ENCODE measurements at places on chromosomes 4 and X.

GRCh38 chr4:8917868-8918783 is 46.5 kb upstream of the HMX1 start:
- peak; percentile 49 for DNase-seq

DNA sequence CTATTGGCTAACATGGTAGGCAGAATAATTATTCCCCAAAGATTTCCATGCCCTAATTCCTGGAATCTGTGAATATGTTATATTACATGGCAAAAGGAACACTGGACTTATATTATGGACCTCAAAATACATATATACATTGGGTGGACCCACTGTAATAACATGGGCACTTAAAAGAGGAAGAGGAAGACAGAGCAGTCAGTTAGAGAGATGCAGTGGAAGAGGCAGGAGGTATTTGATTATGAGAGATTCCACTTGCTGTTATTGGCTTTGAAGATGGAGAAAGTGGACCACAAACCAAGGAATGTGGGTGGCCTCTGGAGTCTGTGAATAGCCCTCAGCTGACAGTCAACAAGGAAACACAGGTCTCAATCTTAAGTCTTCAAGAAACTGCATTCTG is 14.0 kb upstream of the ART3 start:
- no peak for DNase-seq

DNA sequence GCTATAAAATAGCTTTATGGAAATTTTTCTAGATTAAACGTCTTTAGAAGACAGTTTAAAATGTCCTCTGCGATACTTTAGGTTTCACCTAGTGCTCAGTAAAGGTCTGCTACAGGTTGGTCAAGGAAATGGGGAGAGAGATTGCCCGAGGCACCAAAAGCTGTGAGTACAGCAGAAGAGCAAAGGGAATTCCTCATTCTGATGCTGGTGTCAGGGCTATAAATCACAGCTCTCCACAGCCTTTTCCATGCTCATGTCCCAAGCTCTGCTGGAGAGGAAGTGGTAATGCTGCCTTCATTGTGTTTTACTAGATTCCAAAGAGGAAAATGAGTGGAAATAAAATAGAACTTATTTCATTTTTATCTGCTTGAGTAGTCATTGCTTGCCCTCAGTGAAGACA is 2060.4 kb downstream of the ARAP2 start:
- DNase-seq, result no peak

DNA sequence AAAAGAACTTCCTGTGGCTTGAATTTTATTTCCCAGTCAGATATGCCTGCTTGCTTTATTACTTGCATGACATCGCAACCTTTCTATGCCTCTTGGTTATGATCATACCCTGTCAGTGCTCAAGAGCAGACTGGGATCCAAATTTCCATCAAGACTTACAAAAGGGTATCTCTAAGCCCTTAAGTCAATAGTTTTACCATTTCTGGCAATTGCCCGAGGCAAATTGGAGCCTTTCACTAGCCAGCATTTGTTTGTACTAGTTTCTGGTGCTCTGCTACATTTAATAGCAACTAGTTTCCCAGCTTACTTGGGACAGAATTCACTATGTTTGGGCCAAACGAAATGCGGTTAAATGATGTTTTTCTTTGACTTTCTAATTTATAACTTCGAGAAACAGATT is 73.2 kb upstream of the ITM2A start:
- DNase-seq, result no peak

- DNase-seq, result no peak
Observed at GRCh38 chr4:65287071-65287470, 383.2 kb downstream of the EPHA5 start.

GRCh38 chr4:150308824-150309472 is 230.7 kb downstream of the DCLK2 start:
- DNase-seq, result no peak

GRCh38 chrX:482192-482701 is 95.5 kb upstream of the PPP2R3B start:
- no peak for DNase-seq

- DNase-seq, result no peak
Observed at GRCh38 chrX:19673375-19674040, 158.2 kb upstream of the MAP3K15 start.

DNA sequence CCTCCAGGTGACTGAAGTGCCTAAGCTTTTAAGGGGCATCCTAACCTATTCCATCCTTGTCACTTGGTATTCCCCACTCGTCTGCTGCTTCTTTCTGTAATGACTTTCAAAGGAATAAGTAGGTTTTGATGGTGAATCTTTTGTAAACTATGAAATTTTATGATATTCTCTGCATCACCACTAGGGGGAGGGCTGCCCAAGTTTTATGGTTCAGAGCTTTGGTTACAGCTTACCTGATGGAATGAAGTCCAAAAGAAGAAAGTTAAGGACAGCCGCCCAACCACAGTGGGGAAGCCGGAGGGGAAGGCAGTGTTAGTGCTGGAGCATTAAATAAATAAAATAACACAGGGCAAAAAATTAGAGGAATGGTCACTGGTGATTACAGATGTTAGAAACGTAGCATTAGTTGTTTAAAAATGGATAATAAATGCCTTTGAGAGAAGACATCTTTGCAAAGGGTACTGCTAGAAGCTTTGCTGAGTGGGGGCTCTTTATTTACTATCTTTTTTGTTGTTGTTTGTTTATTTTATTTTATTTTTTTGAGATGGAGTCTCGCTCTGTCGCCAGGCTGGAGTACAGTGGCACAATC is 204.9 kb downstream of the GBA3 start:
- DNase-seq, result peak; percentile 17

DNA sequence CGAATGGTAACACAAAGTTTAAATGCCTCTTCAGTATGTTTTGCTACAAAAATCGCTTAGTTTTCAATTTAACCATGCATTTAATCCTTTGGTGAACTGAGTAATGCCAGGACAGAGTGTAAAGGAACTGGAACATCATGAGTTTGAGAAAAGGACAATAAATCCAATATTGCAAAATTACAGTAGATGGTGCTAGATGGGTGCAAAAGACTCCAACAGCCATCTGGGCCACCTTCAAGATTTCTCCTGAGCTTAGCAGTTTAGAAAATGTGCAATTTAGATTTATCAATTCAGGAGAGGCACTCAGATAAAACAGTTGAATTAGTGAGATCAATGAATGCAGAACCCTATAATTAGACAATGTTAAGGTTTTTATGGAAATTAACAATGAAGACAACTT is 33.2 kb upstream of the MID1IP1 start:
- DNase-seq, result no peak

DNA sequence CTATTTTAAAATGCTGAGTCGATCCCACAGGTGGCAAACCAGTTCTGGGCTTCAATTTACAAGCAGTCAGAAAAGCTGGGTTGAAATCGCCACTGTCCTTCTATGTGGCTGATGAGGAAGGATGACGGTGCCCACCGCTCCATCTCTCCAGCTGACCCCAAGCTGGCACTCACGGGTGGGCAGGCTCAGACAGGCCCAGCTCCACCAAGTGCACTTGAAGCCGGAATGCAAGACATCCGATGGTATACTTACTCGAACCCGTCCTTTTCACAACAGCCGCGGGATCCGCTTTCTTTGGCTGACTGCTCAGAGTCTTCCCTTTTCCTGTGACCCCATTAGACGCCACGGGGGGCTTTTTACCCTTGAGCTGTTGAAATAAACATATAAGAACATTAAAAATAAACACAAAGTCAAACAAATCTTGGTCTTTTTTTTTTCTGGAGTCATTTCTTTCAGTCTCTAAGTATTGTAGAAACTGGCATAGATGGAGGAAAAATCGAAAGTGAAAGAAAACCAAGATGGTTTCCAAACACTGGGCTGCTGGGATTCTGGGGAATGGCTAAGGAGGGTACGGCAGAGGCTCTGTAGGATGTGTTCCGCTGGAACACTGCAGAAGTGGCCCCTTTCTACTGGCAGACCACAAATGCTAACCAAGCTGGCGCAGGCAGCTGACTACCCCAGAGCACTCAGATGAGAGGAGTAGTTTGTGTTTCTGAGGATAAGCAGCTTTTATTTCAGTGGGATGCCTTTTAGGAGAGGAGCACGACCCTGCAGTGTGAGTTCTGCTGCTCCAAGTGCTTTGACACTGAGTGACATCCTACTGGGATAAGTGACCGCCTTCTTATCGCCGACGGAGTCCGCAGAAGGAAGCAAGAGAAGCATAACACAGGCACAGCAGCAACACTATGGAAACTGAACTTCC is 160.9 kb downstream of the AFAP1 start:
- DNase-seq, result no peak

DNA sequence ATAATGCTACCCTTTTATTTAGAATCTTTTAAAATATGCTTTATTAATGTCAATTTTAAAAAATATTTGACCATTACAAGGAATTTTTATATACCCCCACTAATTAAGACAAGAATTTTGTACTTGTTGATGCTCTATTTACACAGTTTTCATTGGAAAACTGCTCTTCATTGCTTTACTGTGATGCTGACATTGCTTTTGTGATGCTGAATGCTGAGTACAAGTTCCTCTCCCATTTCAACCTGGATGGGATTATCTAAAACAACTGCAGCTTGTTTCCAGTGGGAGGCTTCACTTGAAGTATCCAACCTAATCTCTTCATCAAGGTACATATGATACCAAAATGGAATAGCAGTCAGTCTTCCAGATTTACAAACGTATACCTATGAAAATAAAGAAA is 21.2 kb downstream of the TMEM184C start:
- DNase-seq, result no peak

Data from renal pelvis (tissue), 12 donors.